RKO (cell line): ENCODE measurements at places on chromosomes 1 and 21.
A peak's percentile ranks its signal among the peaks of the same experiment; 100 is the strongest.

DNA sequence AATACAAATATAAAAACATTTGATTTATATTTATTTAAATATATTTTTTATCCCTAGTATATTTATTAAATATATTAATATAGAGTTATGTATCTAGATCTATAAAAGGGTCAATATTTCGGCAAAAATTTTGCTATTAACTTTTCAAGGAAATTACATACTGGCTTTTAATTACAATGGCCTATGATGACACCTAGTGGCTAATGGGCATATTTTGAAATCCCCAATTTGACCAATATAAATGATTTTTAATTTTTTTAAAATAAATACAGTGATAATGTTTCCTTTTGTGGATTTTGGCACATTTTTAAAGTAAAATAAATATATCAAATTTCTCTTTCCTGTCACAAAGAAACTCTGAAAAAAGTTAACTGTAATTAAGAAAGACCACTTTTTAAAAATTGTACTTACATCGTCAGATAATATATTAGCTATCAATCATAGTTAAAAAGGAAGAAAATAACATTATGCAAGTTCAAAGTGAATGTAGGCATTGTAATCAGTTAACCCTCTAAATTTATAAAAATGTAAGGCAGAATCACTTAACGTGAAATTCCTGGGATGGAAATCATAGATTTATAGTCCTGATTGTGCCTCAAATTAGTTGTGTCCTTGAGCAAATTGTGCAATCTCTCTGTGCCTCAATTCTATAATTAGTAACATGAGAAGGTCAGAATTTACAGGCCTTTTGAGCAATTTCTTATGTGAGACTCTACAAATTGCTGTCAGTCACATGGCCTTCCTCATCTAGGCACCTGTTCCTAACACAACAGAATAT is 25.6 kb upstream of the RGS13 start:
- DNase-seq, result peak; percentile 51

- no peak for DNase-seq
Observed at GRCh38 chr1:207821464-207822045, 69.7 kb downstream of the CD46 start.

DNA sequence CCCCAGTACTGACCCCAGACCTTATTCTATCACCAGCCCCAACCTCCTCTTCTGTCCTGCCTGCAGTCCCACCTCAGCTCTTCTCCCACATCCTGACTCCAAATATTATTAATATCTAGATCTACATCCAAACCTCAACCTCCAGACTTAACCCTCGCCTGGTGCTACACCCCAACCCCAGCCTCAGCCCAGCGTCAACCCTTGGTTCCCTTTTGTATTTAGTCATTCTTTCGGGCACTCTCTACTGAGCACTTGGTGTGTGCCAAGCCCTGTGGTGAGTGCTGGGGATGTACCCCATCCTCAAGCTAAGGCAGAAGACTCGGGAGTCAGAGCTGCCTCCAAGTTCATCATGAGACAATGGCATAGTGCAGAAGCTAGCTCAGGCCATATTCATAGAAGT is 1.1 kb downstream of the SHISAL2A start:
- DNase-seq, result no peak

DNA sequence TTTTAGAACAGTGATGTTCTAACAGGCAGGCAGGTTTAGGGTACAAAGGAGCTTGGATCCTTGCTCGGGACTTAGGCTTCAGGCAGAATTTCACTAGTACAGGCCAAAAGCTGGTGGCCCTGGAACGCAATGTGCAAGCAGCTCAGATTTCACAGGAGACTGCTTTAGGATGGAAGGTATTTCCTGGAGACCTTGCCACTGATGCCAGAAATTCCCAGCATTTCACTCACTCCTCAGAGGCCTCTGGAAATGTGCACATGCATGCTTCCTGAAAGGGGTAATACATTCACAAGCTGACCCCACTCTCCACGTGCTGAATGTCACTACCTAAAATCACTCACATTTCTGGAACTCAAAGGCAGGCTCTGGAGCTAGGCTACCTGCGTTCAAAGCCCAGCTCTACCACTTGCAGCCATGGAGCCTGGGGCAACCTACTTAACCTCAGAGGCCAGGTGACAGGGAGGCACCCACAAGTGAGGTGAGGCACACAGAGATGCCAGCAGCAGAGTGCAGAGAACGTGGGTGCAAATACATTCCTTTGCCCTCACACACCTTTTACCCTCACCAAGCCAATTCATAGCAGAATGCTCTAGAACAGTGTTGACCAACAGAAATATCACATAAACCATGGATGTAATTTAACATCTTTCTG is 56.5 kb downstream of the CDC7 start:
- no peak for DNase-seq

- DNase-seq, result no peak
Observed at GRCh38 chr1:241934201-241934848, 23.2 kb upstream of the BECN2 start.

- DNase-seq, result no peak
Observed at GRCh38 chr1:241560146-241560848, 28.1 kb downstream of the KMO start.

DNA sequence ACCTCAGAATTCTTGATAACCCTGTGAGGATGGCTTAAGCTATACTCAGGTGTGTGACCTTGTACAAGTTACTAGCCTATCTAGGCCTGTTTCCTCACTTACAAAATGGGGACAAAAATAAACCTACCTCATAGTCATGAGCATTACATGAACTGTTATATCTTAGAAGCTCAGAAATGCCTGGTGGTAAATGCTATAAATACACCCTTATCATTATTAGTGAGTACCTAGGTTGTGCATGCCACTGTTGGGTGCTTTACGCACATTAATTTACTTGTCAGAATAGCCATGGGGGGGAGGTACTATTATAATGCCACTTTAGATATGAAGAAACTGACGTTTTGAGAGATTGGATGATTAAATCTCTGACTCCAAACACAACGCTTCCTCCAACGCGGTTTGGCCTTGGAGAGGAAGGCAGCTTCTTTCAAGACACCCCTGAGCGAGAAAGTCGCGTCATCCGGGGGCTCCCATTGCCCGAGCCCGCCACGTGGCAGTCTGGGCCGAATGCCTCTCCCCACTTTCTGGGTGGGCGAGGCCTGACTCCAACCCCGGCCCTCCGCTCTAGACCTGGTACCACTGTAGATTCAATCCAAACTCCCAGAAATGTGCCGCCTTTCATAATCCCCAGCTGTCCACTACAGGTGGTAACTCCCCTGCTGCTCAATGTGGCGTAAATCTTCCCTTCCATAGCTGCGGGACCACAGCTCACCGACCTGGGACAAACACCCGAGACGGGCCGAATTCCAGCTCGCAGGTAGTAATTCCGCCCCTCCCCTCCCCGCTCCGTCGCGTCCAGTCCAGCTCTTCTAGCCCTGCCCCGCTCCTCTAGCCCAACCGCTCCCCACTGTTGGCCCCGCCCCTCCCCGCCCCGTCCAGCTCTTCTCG is 771 bp upstream of the RAD54L start:
- peak; percentile 66 for DNase-seq

GRCh38 chr1:116435806-116436610 is 63.0 kb downstream of the ATP1A1 start:
- no peak for DNase-seq

GRCh38 chr1:225709101-225709500 is 56.2 kb upstream of the ENAH start:
- DNase-seq, result no peak

- DNase-seq, result no peak
Observed at GRCh38 chr1:172700556-172700955, 41.7 kb downstream of the FASLG start.

DNA sequence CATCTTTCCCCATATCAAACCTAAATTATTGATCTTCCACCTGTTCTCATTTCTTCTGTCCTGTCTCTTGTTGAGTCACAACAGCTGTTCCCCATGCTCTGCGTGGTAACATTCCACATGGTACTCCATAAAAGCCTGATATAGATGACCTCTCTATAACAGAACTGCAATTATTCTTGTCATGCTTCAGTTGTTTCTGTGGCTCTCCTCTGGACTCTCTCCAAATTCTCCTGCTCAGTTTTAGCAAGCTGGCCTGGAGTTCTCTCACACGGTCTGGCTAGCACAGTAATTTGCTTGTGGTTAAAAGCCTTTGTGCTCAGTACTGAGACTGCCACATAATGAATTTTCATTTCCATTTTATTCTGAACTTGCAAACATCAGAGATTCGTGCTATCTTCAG is 10.6 kb upstream of the LRRC39 start:
- DNase-seq, result no peak

- no peak for DNase-seq
Observed at GRCh38 chr1:203206129-203206687, 19.7 kb upstream of the CHI3L1 start.

DNA sequence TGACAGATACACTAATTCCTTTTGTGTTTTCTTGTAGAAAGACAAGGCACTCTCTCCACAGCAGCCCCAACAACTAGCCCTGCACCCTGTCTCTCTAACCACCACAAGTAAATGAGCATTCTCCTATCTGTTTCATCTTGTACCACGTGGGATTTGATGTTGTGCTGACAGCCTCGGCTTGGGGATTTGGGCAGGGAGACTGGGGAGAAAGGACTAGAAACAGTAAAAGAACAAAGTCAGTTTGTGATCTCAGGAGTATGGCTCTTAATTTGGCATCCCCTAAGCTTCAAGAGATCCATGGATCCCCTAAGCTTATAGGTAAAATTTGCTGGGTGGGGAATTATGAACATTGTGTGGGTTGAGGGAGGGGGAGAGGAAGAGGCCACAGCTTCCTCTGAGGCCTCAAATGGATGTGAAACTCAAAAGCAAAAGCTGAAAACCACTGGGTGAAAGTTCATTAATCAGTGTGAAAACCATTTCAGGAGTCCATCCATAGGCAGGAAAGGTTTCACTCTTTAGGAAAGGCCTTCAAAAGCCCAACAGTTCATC is 3.1 kb downstream of the C1orf162 start:
- no peak for DNase-seq

GRCh38 chr1:207243442-207244408 is 77.8 kb upstream of the CD55 start:
- no peak for DNase-seq

- no peak for DNase-seq
Observed at GRCh38 chr21:43273708-43274021, 104.9 kb downstream of the CRYAA start.

DNA sequence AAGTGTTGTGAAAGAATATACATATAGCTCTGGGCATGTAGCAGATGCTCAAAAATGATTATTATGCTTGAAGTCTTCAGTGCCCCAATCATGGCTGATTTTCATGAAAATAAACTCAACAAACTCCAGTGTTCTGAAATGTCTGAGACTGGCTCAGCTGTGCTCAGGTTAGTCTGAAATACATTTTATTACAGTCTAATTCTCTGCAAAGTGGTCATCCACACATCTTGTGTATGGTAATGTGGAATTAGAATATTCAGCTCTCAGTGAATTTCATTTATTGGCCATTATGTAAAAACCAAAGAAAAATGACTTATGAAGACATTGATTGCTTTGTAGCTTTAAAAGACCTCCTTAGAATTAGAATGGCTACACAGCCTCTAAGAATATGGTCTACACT is 109.9 kb downstream of the DISC1 start:
- DNase-seq, result no peak

DNA sequence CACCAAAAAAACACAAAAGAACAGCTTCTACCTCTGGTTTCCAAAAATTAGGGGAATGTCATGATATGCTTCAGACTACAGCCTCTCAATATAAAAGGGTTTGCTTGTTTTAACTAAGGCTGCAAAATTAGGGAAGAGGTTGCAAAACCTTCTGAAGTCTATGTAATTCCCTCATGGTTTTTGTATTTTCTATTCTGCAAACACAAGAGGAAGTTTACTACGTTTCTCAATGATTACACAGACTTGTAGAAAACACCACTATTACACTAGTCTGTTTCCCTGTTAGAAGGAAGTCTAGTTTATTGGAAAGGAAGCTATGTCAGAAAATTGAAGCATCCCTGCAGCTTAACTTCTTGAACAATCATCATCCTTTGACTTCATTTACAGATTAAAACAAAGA is 229.7 kb upstream of the FMN2 start:
- DNase-seq, result no peak

DNA sequence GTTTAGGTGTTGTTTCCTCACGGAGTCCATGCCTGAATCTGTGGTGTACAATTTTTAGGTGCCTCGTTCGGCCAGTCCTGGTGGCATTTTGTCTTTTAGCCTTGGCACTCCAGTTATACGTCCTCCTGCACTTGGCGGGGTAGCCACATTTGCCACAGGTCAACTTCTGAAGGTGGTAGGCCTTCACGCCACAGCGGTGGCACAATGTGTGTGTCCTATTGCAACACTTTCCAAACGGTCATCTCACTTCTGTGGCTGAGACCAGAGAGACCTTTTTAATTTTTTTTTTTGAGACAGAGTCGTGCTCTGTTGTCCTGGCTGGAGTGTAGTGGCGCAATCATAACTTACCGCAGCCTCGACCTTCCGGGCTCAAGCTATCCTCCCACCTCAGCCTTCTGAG is 49.1 kb downstream of the CAMTA1 start:
- DNase-seq, result no peak

DNA sequence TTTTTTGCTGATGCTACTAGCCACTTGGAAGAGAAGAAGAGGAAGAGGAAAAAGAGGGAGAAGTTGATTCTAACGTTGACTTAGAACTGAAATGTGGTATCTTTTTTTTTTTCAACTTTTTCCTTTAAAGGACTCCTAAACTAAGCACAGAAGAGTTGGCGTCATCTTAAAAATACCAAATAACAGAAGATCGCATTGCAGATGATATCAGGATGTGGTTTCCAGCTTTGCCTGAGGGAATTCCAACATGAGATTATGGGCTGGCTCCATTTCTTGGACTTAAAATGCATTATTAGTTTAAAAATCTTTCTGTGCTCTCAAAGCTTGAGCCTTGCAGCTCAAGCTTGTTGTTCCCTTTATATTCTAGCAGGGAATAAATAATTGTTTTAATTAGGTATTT is 29.8 kb downstream of the WDR3 start:
- no peak for DNase-seq

DNA sequence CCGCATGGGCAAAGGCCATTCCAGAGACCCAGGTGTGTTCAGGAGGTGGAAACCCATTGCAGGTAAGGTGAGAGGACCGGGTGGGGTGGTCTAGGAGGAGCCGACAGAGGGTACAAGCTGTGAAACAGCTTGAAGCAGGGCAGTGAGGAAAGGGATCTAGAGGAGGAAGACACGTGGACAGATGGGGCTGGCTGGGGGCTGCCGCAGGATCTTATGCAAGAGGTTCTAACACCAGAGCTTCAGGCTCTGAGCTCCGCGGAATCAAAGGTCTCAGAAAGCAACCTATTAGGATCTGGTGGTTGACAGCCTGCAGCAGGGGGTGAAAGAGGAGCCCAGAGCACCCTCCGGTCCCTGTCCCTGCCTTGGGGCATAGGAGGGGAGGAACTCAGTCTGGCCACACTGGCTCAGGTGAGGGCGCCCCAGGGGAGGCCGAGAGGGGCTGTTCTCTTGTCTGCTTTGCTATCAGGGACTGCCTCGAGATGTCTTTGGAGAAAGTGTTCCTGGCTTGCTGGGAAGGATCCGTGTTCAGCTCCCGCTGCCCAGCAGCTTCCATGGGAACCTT is 1.9 kb downstream of the TFF1 start:
- DNase-seq, result no peak

GRCh38 chr1:203167026-203167912 is 8.4 kb downstream of the MYBPH start:
- no peak for DNase-seq
